Ecto neural progenitor cell (in vitro differentiated cells): ENCODE measurements at places on chromosomes 11 and 22.

GRCh38 chr11:120170741-120171261 is 32.9 kb upstream of the TRIM29 start:
- no peak for DNase-seq

DNA sequence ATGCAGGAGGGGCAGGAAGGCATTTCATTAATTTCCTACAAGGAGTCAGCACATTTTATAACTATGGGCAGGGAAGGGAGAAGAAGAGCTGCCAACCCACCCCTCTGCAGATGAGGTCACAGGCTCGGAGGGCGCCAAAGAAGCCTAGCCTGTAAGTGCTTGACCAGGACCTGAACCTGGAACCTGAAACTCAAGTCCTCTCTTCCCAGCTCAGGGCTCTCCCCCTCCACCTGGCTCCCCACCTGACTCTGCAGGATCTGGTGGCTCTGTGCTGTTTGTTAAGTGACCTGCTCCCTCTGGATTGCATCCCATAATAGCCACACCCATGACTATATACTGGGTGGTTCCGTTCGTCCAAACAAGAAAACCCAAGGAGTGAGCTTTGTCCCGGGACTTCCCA is 27.3 kb downstream of the SCGB1A1 start:
- no peak for DNase-seq

- DNase-seq, result no peak
Measured at GRCh38 chr11:66272596-66272995, 4.2 kb downstream of the RAB1B start.

DNA sequence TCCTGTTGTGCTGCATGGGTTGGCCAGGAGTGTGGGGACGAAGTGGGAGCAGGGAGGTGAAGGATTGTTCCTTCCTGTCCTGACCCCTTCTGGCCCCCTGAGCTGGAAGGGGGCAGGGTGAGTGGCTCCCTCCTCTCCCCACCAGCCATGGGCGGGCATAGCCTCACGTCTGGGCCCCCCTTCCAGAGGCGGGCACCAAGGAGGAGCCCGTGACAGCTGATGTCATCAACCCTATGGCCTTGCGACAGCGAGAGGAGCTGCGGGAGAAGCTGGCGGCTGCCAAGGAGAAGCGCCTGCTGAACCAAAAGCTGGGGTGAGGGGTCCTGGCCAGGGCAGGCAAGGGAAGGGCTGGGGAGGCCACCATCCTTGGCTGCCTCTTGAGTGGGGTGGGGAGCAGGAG is 3.4 kb downstream of the SART1 start:
- no peak for DNase-seq

DNA sequence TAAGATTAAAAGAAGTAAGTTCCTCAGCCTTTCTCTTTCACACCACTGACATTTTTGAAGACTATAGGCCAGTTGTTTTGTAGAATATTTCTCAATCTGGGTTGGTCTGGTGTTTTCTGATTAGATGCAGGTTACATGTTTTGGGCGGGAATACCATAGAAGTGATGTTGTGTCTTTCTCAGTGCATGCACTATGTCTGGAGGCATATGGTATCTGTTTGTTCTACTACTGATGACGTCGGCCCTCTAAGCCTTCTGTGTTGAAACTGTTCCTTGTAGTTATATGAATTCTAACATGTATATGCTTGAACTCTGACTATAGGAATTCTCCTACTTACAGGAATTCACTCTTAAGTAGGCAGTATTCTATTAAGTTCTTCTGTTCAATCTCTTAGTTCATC is 21.6 kb downstream of the ZFTA start:
- DNase-seq, result no peak

GRCh38 chr11:1913271-1914060 is 6.0 kb upstream of the TNNT3 start:
- no peak for DNase-seq

- no peak for DNase-seq
Measured at GRCh38 chr11:9827708-9828107, 163.8 kb downstream of the SWAP70 start.

GRCh38 chr11:128198216-128198772 is 389.1 kb downstream of the ETS1 start:
- DNase-seq, result no peak
